Panc1 (cell line): ENCODE measurements at places on chromosomes 2 and 18. TPM values are rescaled to one million over a fixed set of nuclear protein-coding genes. Genes with fewer than 3 reads are reported as not detected.

DNA sequence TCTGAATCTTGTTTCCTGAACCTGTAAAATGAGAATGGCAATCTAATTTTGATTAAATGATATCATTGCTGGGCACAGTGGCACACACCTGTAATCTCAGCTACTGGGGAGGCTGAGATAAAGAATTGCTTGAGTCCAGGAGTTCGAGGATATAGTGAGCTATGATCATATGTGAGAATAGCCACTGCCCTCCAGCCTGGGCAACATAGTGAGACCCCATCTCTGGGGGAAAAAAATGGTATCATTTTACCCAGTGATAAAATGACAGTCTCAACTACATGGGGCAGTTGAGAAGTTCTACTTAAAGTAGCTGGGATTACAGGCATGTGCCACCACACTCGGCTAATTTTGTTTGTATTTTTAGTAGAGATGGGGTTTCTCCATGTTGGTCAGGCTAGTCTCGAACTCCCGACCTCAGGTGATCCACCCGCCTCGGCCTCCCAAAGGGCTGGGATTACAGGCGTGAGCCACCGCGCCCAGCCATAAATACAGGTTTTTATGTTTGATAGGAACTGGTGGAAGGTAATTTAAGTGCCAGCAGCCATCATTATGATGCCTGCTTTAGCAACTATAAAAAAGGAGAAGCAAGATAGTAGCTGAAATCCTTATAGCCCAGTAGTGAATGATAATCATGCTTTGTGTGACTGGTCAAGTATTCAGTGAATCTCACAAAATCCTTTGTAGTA, 17.0 kb downstream of the BZW1 start:
- peaks cover 4% of the 10 kb centered on the region for H3K36me3 ChIP-seq
- H3K4me1 ChIP-seq = no peaks in the 10 kb centered on the region
- no peaks in the 10 kb centered on the region for H3K27me3 ChIP-seq

DNA sequence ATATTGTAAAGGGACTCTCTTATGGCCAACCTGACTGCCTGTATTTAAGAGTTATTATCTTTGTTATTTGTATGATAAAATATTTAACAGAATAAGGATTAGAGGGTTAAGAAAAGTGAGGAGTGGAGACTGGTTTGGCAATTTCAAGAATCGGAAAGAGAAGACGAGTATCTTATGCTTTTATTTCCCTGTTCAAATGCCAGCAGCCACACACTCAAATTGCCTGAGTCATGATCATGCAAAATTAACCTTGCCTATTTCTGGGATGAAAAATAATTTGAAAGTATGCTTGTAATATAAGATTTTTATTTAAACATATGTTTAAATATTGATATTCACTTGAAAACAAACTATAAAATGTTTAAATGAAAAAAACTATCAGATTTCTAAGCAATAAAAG, 188.6 kb downstream of the CD226 start:
- no peaks in the 10 kb centered on the region for H3K36me3 ChIP-seq
- no peaks in the 10 kb centered on the region for H3K4me1 ChIP-seq
- no peak overlapping the region for H3K27ac ChIP-seq
- H3K27me3 ChIP-seq = no peaks in the 10 kb centered on the region
- DNase-seq = no peak

FSIP2 gene
- 0.03 TPM for total RNA-seq

DNA sequence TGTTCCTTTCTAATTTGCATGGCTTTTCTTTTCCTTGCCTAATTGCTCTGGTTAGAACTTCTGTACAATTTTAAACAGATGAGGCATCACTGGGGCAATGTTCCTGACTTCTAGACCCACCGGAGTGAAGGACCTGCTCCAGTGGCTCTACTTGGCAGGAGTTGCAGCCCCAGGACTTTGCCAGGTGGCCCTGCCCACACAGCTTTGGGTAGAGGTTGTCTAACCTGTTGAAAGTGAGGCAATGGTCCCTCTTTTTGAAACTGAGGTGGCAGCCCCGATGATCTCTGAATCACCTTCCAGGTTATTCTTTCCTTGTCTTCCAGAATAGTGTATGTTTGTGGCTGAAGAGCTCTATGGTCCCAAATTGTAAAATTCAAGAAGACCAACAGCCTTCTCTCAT, 29.9 kb upstream of the ZNF512 start:
- H3K36me3 ChIP-seq = no peaks in the 10 kb centered on the region
- no peak overlapping the region for H3K4me3 ChIP-seq
- H3K27me3 ChIP-seq = peaks cover 5% of the 10 kb centered on the region; the same call in 1 of the 2 replicates
- no peak for DNase-seq
- H3K27ac ChIP-seq = no peak overlapping the region

GRCh38 chr18:56702946-56703345, 51.8 kb downstream of the WDR7 start:
- H3K36me3 ChIP-seq = no peaks in the 10 kb centered on the region
- no peaks in the 10 kb centered on the region for H3K4me1 ChIP-seq
- H3K4me3 ChIP-seq = no peak overlapping the region
- H3K27me3 ChIP-seq = no peaks in the 10 kb centered on the region

PSMA8 gene
- total RNA-seq = not detected

DNA sequence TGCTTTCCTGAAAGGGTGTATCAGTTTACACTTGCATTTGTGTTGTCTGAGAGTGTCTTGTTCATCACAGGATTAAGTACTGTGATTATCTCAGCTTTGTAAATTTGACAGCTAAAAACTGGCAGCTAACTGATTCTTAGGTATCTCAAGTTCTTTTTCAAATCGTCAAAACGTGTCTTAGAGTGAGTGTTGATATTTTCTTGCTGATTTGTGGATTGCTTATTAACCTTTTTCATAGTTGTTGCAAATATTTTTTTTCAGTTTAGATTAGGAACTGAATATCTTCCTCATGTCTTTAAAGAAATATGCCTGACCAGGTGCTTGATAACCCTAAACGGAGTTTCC, 41.9 kb downstream of the LRRFIP1 start:
- no peaks in the 10 kb centered on the region for H3K36me3 ChIP-seq
- no peaks in the 10 kb centered on the region for H3K27me3 ChIP-seq
- H3K27ac ChIP-seq = no peak overlapping the region

HTR2B gene
- not detected for total RNA-seq

GRCh38 chr2:43289331-43289730, 62.9 kb upstream of the ZFP36L2 start:
- DNase-seq = no peak
- no peak overlapping the region for H3K27ac ChIP-seq
- H3K4me3 ChIP-seq = no peak overlapping the region

MTCL1 gene
- total RNA-seq = 50.1 TPM

GRCh38 chr18:70116949-70117348, 88.5 kb downstream of the RTTN start:
- DNase-seq = no peak
- H3K4me1 ChIP-seq = no peaks in the 10 kb centered on the region
- H3K36me3 ChIP-seq = no peaks in the 10 kb centered on the region
- no peak overlapping the region for H3K4me3 ChIP-seq
- H3K27ac ChIP-seq = no peak overlapping the region

GRCh38 chr2:234863043-234863934, 88.5 kb upstream of the SH3BP4 start:
- no peak for DNase-seq
- peak overlapping the region; percentile 52 for H3K27ac ChIP-seq
- no peak overlapping the region for H3K4me3 ChIP-seq
- no peaks in the 10 kb centered on the region for H3K36me3 ChIP-seq

FAM117B gene
- total RNA-seq = 7.8 TPM

GRCh38 chr18:830315-830901, 18.4 kb upstream of the YES1 start:
- no peak for DNase-seq
- no peaks in the 10 kb centered on the region for H3K27me3 ChIP-seq
- H3K27ac ChIP-seq = no peak overlapping the region

GRCh38 chr18:32775628-32776027, 2.8 kb upstream of the KLHL14 start:
- no peak for DNase-seq
- no peak overlapping the region for H3K4me3 ChIP-seq
- no peaks in the 10 kb centered on the region for H3K36me3 ChIP-seq
- H3K4me1 ChIP-seq = peaks cover 11% of the 10 kb centered on the region
- H3K27ac ChIP-seq = no peak overlapping the region
- no peaks in the 10 kb centered on the region for H3K27me3 ChIP-seq

ZNF513 gene
- 25.3 TPM for total RNA-seq

DNA sequence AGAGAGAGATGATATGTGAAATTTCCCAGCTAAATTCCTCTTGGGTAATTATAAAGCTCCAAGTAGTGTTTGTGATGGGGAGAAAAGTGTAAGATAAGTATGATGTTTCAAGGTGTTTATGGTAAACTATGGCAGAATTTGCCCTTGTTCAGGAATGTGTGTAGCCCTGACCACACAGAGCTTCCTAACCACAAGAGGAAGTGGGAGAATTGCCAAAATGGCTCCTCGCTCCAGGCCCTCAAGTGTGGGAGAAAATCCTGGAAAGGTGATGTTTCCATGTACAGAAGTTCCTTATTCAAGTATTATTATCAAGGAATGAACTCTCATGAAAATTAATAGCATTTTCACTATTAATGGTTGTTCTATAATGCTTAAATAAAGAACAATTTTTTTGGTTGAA, 878.3 kb downstream of the TDRD15 start:
- no peak overlapping the region for H3K27ac ChIP-seq
- no peak overlapping the region for H3K4me3 ChIP-seq
- no peaks in the 10 kb centered on the region for H3K4me1 ChIP-seq

NAT8 gene
- not detected for total RNA-seq

GRCh38 chr2:73260338-73260984, 23.8 kb downstream of the FBXO41 start:
- H3K27ac ChIP-seq = no peak overlapping the region

GRCh38 chr2:199370150-199370780, 87.5 kb downstream of the SATB2 start:
- H3K36me3 ChIP-seq = peaks cover 22% of the 10 kb centered on the region
- H3K4me1 ChIP-seq = no peaks in the 10 kb centered on the region
- H3K27ac ChIP-seq = no peak overlapping the region

GRCh38 chr2:227320305-227321094, 4.6 kb upstream of the MFF start:
- H3K27me3 ChIP-seq = no peaks in the 10 kb centered on the region
- H3K4me3 ChIP-seq = no peak overlapping the region
- H3K27ac ChIP-seq = no peak overlapping the region
- H3K4me1 ChIP-seq = 0 out of 2 replicates have a peak, but pooled peaks cover 5% of the 10 kb centered on the region
- H3K36me3 ChIP-seq = peaks cover 2% of the 10 kb centered on the region; the same call in 1 of the 2 replicates

STPG4 gene
- total RNA-seq = 0.36 TPM

GRCh38 chr2:25029183-25029554, 12.7 kb upstream of the EFR3B start:
- DNase-seq = no peak
- no peaks in the 10 kb centered on the region for H3K36me3 ChIP-seq
- H3K27me3 ChIP-seq = no peaks in the 10 kb centered on the region; the same call in 1 of the 2 replicates

- H3K4me3 ChIP-seq = no peak overlapping the region
- H3K27ac ChIP-seq = no peak overlapping the region
- no peaks in the 10 kb centered on the region; the same call in 1 of the 2 replicates for H3K27me3 ChIP-seq
- DNase-seq = no peak
Measured at GRCh38 chr2:208074610-208075356, 49.5 kb upstream of the PLEKHM3 start.

TTC21B gene
- 12.4 TPM for total RNA-seq

HOXD13 gene
- not detected for total RNA-seq

SLC19A3 gene
- total RNA-seq = 0.28 TPM

TBR1 gene
- not detected for total RNA-seq

MC4R gene
- not detected for total RNA-seq

IL1RN gene
- total RNA-seq = not detected

GPR75 gene
- 2.5 TPM for total RNA-seq

- no peaks in the 10 kb centered on the region for H3K27me3 ChIP-seq
- DNase-seq = no peak
- H3K4me3 ChIP-seq = no peak overlapping the region
- H3K36me3 ChIP-seq = no peaks in the 10 kb centered on the region
- peak overlapping the region; percentile 65 for H3K27ac ChIP-seq
Measured at GRCh38 chr2:1747065-1747941, 3.0 kb upstream of the PXDN start.

BBS5 gene
- 7.5 TPM for total RNA-seq

- DNase-seq = no peak
- H3K27me3 ChIP-seq = no peaks in the 10 kb centered on the region
- no peaks in the 10 kb centered on the region for H3K4me1 ChIP-seq
- no peak overlapping the region for H3K27ac ChIP-seq
Measured at GRCh38 chr2:151478011-151478410, 68.3 kb downstream of the RIF1 start.

- no peak overlapping the region for H3K4me3 ChIP-seq
- no peak for DNase-seq
- H3K36me3 ChIP-seq = no peaks in the 10 kb centered on the region
- H3K4me1 ChIP-seq = no peaks in the 10 kb centered on the region
Measured at GRCh38 chr2:192465141-192465540, 270.4 kb upstream of the TMEFF2 start.

- no peaks in the 10 kb centered on the region for H3K36me3 ChIP-seq
- H3K27me3 ChIP-seq = no peaks in the 10 kb centered on the region; the same call in 1 of the 2 replicates
- no peak overlapping the region for H3K27ac ChIP-seq
Measured at GRCh38 chr2:18403921-18404522, 156.4 kb downstream of the RDH14 start.

DNA sequence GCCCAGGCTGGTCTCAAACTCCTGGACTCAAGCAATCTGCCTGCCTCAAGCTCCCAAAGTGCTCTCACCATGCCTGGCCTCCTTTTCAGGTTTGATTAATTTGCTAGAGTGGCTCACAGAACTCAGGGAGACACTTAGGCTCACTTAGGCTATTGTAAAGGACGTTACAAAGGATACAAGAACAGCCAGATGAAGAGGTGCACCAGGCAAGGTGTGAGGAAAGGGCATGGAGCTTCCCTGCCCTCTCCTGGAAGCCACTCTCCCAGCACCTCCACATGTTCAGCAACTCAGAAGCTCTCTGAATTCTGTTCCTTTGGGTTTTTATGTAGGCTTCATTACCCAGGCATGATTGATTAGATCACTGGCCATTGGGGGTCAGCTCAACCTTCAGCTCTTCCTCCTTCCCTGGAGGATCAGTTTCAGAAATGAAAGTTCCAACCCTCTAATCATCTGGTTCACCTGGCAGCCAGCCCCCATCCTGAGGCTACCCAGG, 78.7 kb upstream of the RGPD5 start:
- no peak overlapping the region for H3K4me3 ChIP-seq
- H3K4me1 ChIP-seq = no peaks in the 10 kb centered on the region
- DNase-seq = no peak
- no peak overlapping the region for H3K27ac ChIP-seq
- no peaks in the 10 kb centered on the region for H3K36me3 ChIP-seq

GRCh38 chr2:179622112-179622511, 239.3 kb downstream of the ZNF385B start:
- H3K27ac ChIP-seq = no peak overlapping the region
- H3K36me3 ChIP-seq = no peaks in the 10 kb centered on the region
- no peak for DNase-seq
- H3K27me3 ChIP-seq = no peaks in the 10 kb centered on the region
- no peaks in the 10 kb centered on the region for H3K4me1 ChIP-seq
